Large intestine (tissue), 12 donors: ENCODE measurements at places on chromosomes 13 and 19. TPM values are rescaled to one million over a fixed set of nuclear protein-coding genes. Genes with fewer than 3 reads are reported as not detected.
A peak's percentile ranks its signal among the peaks of the same experiment; 100 is the strongest.

DNA sequence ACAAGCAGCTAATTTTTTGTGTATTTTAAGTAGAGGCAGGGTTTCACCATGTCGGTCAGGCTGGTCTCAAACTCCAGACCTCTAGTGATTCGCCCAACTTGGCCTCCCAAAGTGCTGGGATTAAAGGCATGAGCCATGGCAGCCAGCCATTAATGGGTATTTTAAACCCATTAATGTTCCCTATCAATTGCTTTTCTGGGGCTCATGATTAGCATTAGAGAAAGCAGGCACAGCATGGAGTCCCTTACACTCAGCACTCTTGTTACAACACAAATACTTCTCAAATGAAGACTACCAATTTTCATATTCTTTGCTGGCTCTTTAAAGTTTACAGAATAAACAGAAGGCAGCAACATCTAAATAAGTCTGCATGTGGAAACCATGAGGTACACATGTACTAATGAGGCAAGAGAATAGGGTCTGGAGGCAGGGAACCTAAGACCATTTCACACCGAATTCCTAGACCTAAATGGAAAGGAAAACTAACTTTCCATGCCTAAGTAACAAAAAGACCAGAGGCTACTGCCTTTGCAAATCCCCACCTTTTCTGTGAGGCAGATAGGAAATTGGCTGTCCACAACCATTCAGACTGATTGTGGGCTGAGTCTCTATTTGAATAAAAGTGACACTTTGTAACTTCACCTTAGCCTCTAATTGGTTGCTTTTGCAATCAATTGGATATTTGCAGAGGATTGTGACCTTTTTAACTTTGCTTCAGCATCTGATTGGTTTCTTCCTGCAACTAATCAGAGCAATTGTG is 21.2 kb downstream of the ZNF675 start:
- DNase-seq, result no peak

- DNase-seq, result no peak
Measured at GRCh38 chr13:65293530-65294198, 1936.5 kb downstream of the PCDH9 start.

The CLEC4G gene
- 0.57 TPM for polyA plus RNA-seq

DNA sequence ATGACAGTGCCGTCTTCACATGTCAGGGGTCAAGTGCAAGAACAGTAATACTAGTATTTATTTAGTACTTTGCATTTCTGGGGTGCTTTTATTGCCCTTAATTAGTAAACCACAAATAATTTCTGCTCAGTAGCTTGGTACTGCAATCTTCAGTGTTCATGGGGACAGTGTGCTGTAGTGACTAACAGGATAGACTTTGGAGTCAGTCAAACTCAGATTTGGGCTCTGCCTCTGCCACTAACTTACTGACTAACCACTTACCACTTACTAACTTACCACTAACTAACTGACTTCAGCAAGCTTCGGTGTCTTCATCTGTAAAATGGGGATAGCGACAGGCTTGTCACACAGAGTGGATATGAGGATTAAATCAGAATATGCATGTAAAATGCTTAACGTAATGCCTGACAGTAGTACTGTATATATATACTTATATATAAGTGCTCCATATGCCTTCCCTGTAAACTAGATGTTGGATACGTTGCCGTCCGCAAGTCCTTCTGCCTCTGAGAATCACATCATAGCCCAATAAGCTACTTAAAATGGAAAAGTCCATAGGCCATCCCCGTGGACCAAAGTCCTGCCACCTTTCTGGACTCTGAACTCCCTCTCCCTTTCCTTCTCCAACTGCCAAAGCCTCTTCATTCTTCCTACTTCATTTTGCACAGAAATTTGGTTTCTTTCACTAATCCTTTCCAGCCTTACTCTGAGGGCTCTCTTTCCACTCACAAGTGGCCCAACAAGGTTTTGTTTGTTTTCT is 158.1 kb downstream of the ZIC5 start:
- DNase-seq, result no peak

The ESD gene
- 199 TPM for polyA plus RNA-seq

DNA sequence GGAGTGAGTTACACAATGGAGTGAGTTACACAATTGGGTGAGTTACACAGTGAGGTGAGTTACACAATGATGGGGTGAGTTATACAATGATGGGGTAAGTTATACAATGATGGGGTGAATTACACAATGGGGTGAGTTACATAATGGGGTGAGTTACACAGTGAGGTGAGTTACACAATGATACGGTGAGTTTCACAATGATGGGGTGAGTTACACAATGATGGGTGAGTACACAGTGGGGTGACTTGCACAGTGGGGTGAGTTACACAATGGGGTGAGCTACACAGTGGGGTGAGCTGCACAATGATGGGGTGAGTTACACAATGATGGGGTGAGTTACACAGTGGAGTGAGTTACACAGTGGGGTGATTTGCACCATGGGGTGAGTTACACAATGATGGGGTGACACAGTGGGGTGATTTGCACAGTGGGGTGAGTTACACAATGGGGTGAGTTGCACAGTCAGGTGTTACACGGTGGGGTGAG is 52.5 kb upstream of the GAS6 start:
- peak; percentile 71 for DNase-seq

DNA sequence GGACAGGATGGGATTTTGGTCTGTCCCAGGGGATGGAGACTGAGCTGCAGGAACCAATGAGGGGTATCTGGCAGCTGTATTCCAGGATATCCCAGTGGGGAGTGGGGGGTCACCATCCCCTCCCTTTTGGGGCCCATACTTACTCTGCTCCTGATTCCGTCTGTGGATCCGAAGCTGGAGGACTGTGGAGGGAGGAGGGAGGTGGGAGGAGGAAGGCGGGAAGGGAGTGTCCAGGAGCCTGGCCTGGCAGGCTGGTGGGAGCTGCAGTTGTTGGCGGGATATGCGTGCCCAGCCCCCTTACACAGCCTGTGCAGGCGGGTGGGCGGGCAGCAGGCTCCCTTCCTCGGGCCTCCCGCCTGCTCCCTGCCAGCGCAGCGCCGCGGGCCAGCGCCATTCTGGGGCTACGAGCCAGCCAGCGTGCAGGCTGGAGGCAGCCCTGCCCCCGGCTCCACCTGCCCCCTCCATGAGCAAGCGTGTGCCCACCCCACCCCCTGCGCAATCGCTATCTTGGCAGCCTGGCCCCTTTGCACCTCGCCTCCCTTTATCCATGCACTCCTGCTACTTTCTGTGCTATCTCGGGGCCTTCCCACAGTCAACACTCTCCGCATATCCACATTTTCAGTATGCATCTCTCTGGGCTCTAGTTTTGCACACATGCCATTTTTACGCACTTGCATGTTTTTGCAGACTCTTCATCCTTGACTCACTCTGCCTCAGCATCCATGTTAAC is 2.8 kb downstream of the MAMSTR start:
- DNase-seq, result peak; percentile 74

DNA sequence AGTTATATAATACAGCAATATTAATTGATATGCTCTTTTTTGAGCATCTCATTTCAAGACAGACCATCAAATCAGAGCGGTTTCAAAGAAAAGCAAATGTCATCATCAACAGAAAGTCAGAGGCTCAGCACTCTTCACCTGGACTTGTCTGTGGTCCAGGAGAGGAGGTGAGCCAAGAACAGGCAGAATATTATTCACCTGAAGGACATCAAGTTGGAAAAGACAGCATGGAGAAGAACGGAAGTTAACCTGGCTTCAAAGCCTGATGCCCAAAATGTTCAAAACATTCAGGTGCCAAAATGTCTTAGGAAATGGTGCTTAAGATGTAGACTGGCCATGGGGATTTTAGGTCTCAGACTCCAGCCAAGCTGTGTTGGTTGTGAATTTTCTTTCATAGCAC is 40.7 kb downstream of the FGF14 start:
- DNase-seq, result no peak

The COL5A3 gene
- 5.6 TPM for polyA plus RNA-seq

The GZMM gene
- 2.0 TPM for polyA plus RNA-seq

DNA sequence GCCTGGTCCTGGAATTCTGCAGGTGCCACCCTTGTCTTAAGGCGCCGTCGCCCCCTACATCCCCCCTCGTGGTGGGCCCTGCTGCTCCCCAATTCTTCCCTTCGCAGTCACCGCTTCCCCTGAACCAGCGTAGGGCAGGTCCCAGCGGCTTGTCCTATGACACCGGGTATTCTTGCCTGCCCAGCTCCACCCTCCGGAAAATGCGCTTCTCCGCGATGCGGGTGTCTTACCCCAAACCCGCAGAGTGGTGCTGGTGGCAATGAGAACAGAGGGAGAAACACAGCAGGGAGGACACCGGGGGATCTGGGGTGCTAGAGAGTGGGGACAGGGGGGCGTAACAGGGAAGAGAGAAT is 9.0 kb downstream of the ZNF808 start:
- no peak for DNase-seq

The RFPL4A gene
- 0.15 TPM for polyA plus RNA-seq

- no peak for DNase-seq
Measured at GRCh38 chr19:35545855-35546381, 492 bp downstream of the TMEM147 start.

DNA sequence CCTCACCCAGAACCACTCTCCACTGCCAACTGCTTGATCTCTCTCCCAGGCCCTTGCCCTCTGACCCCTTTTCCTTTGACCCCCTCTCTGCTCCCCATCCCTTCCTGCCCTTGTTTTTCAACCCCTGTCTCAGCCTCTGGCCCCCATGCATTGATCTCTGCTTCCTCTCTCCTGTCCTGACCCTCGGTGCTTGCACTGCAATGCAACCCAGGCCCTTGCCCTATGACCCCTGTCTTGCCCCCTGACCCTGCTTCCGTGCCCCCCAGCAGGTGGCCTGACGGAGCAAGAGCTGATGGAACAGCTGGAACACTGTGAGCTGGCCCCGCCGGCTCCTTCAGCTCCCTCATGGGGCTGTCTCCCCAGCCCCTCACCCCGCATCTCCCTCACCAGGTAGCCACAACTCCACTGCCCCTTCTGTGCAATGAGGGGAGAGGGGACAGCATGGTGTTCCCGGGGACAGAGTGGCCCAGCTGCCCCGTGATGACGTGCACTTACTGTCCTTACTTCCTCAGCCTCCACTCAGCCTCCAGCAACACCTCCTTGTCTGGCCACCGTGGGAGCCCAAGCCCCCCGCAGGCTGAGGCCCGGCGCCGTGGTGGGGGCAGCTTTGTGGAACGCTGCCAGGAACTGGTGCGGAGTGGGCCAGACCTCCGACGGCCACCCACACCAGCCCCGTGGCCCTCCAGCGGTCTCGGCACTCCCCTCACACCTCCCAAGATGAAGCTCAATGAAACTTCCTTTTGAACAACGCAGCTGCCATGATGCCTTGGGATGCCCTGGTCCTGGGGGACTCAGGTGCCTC is 10.5 kb upstream of the LTBP4 start:
- no peak for DNase-seq

GRCh38 chr19:29516821-29517395 is 8.9 kb upstream of the VSTM2B start:
- no peak for DNase-seq

The KASH5 gene
- not detected for polyA plus RNA-seq

- no peak for DNase-seq
Measured at GRCh38 chr19:43797118-43797517, 5.1 kb downstream of the LYPD5 start.

- no peak for DNase-seq
Measured at GRCh38 chr19:38868551-38868950, 9.5 kb downstream of the RINL start.

DNA sequence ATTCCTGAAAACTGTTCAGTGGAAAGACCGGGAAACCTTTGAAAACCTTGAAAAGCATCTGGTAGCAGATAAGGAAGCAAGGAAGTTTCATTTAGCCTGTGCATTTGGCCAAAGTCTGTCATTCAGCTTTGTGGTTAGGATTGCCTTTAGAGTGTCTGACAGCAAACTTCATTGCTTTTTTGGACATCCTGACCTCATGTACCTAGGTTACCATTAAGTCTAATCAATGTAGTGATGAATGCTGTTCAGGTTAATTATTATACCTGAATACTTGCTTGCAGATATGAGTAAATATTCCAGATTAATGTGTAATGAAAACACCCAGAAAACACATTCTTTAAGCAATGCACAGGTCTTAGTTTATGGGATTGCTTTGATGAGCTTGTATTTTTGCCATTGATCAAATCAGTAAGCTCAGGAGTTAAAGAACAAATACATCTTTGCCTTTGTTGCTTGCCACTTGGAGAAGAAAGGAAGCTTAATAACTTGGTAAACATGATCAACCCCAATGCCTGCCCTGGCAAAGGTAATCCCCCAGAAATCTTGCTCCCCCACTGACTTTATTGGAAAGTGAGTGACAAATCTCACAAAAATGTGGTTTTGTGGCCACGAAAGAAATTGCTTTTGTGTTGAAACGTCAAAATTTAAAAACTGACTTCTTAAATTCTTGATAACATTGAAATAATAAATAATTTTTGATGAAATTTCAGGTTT is 87.4 kb downstream of the SLC15A1 start:
- peak; percentile 33 for DNase-seq

The ODAD3 gene
- polyA plus RNA-seq, result 0.79 TPM

DNA sequence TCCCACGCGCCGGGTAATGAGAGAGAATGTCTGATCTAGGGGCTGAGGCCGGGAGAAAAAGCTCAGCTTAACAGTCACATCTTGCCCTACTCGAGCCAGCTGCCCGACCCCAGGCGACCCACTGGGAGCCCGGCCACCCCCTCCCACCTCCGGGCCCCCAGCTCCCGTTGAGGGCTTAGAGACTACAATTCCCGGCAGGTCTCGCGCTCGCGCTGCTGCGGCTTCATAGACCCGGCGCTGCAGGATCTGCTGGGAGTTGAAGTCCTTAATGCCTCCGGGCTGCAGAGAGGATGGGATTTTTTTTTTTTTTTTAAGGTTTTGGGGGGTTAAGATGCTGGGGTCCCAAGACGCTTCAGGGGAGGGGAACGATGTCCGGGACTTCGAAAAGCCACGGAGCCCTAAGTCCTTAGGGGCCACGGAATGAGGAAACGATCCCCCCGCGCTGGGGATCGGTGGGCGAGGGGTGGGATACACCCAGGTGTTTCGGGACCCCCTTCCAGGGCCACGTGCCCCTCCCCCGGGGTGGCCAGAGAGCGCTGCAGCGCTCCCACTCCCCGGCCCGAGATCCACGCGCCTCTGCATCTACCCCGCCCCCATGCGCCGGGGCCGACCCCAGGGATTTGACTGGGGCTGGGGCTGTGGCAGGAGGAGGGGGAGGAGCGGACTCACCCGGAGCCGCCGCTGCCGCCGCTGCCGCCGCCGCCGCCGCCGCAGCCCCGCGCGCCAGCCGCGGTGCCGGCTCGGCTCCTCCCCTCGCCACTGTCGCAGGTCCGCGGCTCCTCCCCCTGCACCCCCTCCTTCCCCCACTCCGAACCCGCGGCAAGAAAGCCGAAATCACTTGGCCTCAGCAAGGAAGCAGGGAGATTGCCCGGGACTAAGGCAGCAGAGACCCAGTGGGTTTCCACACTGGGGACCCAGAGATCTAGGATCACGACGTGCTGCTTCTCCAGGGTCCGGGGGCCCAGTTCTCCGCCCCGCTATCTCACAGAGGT is at the start of gene SYT3:
Gene SYT3, minus strand, starts transcription at position 761 of the 992 bp plus-strand sequence. CDS start 2,470 bp downstream, outside the sequence.
- no peak for DNase-seq
